NCI-H526 treated with DMSO at 0.1 percent for 48 hours (cell line): ENCODE measurements at places on chromosomes 11 and 22.

GRCh38 chr11:61954851-61955421 is 4.8 kb downstream of the BEST1 start:
- DNase-seq: no peak

- DNase-seq: no peak
Observed at GRCh38 chr22:40310081-40310767, 36.1 kb upstream of the ADSL start.

DNA sequence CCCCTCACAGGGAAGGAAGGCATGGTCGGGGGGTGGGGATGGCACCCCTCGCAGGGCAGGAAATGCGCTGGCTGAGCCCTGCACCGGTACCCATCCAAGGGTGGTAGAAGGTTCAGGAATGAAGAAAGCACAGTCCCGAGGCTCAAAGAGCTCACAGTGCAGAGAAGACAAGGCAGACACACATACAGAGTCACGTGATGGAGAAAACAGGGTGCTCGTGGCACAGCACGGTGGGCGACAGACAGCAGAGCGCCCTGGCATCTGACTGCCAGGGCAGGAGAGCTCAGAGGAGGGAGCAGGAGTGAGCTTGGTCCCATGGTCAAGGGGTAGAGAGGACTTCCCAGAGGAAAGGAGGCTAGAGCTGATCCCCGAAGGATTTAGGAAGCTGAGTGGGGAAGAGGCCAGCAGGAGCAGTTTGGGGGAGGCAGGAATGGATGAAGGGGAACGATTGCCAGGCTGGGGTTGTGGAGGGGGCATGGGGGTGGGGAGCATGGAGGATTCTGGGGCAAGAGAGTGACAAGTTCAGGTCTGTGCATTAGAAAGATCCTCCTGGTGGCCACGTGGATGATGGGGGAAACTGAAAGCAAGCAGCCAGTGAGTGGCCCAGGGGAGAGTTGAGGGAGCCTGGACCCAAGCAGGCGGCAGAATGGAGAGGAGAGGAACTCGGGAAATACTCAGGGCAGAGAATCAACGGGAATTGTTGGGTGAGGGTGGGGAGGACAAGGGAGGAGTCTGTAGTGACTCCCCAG is 43.9 kb downstream of the PDE2A start:
- no peak for DNase-seq

- DNase-seq: no peak
Observed at GRCh38 chr11:27294654-27295053, 68.4 kb downstream of the CCDC34 start.

- DNase-seq: no peak
Observed at GRCh38 chr11:73856031-73856567, 20.5 kb downstream of the COA4 start.

DNA sequence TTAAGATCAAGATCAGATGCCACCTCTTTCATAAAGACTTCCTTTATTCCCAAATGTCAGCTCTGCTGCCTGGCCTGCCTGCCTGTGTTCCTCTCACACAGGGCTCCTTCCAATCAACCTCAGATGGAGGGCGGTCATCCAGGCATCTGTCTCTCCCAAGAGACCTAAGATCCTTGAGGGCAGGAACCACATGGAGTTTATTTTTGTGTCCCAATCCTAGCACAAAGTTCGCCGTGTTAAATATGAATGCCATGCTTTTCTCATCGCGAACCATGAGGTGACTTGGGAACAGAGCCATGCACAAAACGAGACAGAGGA is 72.7 kb upstream of the ARFGAP3 start:
- no peak for DNase-seq

DNA sequence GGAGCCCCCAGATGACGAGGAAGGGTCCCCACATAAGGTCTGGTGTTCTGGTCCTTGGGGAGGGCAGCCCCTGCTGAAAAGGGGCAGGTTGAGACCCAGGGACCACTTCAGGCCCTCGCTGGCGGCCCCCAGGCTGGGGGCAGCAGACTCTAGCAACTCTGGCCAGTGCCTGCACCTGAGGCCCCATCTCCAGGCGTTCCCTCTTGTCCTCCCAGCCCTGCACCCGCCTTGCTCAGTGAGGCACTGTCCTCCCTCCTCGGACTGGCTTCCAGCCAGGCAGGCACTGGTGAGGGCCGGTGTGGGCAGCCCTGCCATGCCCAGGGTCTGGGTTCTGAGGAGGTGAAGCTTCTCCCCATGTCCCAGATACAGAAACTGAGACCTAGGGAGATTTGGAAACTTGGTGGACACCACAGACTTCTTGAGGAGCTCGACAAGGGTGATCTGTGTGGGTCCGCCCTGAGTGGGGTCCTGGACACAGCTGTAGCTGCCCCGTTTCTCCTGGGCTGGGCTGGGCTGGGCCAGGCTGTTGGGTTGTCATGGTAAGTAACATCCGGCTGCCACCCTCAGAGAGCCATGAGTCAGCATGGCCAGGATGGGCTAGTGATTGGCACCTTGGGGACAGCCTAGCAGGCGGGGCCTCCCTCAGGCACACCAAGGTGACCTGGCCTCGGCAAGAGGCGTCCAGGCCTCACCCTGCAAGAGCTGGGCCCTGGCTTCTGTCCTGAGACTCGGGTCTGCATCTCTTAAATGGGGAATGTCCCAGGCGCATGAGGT is 11.1 kb upstream of the PHLDA2 start:
- DNase-seq: no peak

DNA sequence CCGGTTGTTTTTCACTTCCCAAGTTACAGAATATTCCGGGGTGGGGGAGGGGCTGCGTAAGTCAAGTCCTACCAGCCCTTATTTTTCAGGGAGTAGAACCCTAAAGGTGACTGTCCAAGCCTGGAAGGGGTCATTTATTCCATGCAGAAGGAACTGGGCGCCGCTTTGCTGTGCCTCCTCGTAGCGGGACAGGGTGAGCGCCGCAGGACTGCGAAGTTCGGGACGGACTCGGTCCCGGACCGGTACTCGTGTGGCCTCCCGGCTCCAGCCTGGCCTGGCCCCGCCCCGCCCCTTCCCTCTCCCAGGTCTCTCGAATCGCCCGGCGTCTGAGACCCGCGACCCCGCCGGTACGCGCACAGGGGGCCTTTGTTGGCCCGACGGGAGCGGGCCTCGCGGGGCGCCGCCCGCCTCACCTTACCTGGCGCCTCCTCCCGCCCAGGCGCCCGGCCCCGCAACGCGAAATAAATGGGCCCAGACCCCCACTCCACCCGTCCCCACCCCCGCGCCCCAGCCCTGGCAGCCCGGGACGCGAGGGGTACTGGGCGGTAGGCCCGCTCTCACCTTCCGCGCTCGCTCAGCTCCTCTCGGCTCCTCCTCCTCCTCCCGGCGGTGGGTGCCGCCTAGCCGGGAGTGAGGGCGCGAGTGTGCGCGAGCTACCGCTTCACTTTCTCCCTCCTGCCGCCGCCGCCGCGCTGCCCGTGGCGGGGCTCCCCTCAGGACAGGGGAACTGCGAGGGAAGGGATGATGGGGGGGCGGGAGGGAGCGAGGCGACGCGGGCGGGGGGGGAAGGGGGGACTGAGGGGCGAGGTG is 698 bp downstream of the PAK1 start:
- peak; percentile 41 for DNase-seq

- no peak for DNase-seq
Observed at GRCh38 chr11:1308743-1309497, 512 bp downstream of the TOLLIP start.

- DNase-seq: no peak
Observed at GRCh38 chr22:44661659-44662569, 40.1 kb upstream of the PRR5 start.

GRCh38 chr11:2783536-2784082 is 83.8 kb upstream of the KCNQ1OT1 start:
- peak; percentile 78 for DNase-seq

DNA sequence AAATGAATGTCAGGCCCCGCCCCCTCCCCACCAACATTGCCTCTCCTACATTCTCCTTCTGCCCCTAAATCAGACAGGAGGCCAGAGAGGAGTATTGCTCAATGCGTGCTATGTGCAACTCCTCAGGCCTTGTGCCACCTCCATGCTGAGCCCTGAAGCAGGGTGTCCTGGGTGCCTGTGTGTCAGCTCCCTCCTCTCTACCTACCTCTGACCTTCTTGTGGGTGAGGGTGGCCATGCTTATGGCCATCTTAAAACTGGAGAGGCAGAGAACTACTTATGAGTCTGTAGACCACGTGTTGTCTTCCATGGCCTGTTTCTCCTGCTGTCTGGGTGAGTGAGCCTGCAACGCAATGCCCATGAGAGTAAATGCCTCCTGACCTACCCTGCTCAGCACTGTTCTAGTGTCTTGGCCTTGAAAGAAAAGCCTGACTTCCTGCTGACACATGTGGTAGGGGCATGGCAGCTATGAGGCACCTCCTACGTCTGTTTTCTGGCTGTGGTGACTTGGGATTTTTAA is 10.5 kb downstream of the MCAM start:
- no peak for DNase-seq

- no peak for DNase-seq
Observed at GRCh38 chr22:19419464-19420178, 11.9 kb downstream of the HIRA start.

DNA sequence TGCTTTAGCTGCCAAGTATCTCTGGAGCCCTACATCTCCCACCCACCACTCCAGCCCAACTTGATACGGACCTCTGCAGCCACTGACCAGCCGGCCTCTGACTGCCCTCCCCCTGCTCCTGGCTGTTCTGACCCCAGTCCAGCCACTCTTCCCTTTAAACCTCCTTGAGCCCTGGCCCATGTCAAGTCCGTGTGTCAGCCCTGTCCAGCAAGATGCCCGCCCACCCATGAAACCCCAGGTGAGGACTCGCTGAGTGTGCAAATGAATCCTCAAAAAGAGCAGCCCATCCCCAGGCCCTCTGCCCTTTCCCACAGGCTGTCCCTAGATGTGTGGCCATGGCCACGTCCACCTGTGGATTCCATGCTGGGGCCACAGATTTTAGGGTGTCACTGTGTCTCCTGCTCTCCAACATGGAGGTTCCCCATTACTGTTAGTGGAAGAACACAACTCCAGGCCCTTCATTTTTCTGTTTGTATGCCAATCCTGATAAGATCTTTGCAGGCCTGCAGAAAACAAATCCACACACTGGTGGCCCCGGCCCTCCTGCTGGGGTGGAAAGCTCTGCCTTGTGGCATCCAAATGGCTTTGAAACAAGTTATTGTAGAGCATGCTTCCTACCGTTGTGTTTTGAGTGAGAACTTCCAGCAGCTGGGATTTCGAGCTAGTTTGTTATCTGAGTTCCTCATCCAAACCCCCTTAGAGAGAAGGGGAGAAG is 22.7 kb upstream of the ADORA2A start:
- DNase-seq: no peak

GRCh38 chr11:9094420-9094819 is 3.0 kb upstream of the SCUBE2 start:
- DNase-seq: no peak

GRCh38 chr11:1655168-1656060 is 25.8 kb downstream of the KRTAP5-5 start:
- no peak for DNase-seq

- DNase-seq: no peak
Observed at GRCh38 chr11:117110294-117110950, 12.2 kb upstream of the SIK3 start.

DNA sequence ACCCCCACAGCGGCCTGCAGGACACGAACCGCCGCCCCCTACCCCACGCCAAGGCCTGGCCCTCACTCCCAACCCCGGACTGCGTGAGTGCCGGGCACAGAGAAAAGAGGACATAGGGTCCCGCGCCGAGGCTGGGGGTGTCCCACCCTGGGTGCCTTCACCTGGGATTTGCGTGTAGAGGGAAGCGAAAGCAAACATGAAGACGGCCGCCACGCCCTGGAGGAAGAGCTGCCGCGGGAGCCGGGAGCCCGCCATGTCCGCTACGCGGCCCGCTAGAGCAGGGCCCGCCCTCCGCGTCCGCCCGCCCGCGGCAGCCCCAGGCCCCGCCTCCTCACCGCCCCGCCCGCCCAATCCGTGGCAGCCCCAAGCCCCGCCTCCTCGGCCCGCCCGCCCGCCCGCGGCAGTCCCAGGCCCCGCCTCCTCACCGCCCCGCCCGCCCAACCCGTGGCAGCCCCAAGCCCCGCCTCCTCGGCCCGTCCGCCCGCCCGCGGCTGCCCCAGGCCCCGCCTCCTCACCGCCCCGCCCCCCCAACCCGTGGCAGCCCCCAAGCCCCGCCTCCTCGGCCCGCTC is at the start of gene LMF2:
TSS of gene LMF2 (minus strand) at position 282 of the 570 bp plus-strand sequence. CDS start at position 255, 27 bp downstream.
- DNase-seq: no peak

DNA sequence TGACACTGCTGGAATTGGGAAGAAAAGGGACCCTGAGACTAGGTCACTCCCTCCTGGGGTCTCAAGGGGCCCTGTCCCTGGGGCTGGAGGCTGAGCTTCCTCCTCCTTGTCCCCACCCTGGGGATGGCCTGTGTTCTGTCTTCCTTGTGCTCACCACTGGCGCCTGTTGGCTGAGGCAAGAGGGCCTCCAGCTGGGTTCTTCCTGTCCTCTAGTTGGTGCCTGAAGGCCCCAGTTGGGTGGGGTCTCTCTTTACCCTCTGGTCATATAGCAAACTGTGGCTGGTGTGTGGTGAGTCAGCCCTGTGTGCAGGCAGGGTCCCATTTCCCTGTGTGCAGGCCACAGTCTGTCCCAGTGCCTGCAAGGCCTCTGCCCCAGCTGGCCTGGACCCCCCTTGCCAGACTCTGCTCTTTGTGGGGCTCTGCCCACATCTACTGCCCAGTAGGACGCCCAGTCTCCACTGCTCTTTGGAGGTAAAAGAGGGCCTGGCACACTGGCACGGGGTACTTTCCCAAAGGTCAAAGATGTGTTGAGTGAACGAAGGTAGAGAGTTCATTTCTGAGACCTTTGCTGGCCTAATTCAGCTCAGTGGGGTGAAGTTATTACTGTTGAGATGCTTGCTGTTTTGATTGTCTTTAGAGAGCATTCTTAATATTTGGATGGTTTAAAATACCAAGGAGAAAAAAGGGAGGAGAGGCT is 55.1 kb upstream of the CLDN5 start:
- DNase-seq: no peak

GRCh38 chr11:123566852-123567251 is 87.6 kb downstream of the SCN3B start:
- DNase-seq: no peak

GRCh38 chr11:40393511-40393910 is 1065.9 kb downstream of the LRRC4C start:
- no peak for DNase-seq

- no peak for DNase-seq
Observed at GRCh38 chr11:77074626-77075221, 8.0 kb downstream of the CAPN5 start.

DNA sequence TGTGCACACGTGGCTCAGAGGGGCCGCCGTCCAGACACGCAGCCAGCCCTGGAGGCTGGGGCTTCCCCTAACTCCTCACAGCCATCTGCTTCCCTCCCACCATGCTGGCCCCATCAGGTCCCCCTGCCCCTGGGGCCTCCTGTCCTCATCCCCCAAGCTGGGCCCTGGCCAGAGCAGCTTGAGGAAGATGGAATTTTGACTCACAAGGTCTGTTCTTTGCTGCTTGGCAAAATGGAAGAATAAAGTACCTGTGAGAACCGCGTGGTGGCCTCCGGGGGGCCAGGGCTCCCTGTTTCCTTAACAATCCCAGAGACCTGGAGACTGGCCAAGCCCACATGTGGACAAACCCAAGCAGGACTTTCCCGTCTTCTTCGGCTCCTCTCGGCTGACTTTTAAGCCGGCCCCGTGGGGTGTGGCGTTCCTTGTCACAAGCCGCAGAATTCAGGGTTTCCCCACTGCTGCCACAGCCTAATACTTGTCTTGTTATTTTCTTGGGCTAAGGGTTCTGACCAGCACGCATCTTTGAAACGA is 872.8 kb downstream of the BRD1 start:
- DNase-seq: no peak
